Activated naive CD4-positive, alpha-beta T cell treated with anti-CD3 and anti-CD28 coated beads, Interleukin-2, amount 50 U/mL, for 72 hours (primary cell): ENCODE measurements at places on chromosomes 5 and 9.

- DNase-seq: no peak
Observed at GRCh38 chr5:53019320-53019719, 30.2 kb downstream of the ITGA2 start.

- no peak for DNase-seq
Observed at GRCh38 chr5:55626790-55627189, 85.3 kb downstream of the SLC38A9 start.

DNA sequence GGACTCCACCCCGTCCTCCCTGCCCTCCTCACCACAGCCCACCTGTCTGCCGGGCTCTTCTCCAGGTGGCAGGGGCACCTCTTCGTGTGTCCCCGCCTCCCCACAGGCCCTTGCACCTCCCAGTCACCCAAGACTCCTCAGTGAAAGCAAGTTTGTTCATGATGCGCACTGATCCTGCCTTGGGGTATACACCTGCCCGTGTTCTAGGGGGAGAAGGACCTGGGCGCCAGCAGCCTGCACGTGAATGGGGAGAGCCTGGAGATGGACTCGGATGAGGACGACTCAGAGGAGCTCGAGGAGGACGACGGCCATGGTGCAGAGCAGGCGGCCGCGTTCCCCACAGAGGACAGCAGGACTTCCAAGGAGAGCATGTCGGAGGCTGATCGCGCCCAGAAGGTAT lies 124.9 kb downstream of the EHMT1 start:
- no peak for DNase-seq

- no peak for DNase-seq
Observed at GRCh38 chr5:102279711-102280110, 16.4 kb downstream of the SLCO4C1 start.

GRCh38 chr9:96644137-96644536 lies 11.0 kb downstream of the PRXL2C start:
- no peak for DNase-seq

DNA sequence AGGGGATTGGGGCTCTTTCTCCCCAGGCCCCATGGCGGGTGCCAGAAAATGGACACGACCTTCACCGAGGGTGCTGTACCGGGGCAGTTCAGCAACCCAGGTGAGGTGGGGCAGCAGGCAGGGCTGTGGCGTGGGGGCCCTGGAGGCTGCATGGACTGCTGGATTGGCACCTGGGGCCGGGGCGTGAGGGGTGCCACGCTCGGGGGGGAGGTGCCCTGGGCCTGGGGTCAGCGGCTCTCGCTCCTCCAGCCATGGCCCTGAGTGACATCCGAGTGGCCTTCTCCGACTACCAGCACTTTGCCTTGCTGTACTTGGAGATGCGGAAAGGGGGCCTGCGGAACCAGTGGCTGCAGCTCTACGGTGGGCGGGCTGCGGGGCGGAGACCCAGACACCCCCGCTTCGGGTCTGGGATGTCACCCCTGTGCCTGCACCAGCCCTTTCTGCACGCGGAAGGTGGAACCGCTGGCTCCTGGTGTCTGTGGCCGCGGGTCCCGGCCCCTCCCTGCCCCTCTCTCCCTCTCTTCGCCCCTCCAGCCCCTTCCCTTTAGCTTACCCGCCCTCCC lies 1.8 kb downstream of the LCNL1 start:
- no peak for DNase-seq

GRCh38 chr5:142012186-142012785 lies 541 bp downstream of the GNPDA1 start:
- peak; percentile 75 for DNase-seq

DNA sequence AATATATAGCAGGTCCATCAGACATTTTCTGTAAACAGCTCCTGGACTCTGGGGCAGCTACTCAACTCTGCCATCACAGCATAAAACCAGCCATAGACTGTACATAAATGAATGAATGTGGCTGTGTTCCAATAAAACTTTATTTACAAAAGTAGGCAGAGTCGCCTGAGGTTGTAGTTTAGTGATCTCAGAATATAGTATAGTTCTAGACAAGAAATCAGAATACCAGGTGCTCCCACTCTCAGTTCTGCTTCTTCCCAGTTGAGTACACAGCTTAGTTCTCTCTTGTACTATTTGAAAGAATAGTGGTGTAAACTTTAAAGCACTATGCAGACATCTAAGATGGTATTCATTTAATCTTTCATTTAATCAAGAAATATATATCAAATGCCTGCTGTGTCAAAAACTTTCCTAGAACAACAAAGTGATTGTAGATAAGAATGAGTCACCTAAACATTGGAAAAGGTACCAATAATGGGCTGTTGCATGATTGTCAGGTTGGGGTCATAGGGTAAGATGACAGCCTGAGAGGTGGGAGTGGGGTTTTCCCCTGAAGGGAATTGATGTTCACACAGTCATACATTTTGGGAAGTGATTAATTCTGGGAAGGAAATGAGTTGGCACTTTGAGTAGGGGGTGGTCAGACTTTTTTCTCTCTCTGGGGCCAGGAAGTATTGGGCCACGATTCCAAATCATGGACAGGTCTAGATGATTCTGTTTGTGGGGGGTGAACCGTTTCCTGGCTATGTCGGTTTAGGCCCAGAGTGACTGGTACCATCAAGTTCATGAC lies 37.0 kb downstream of the TNFSF8 start:
- DNase-seq: no peak

DNA sequence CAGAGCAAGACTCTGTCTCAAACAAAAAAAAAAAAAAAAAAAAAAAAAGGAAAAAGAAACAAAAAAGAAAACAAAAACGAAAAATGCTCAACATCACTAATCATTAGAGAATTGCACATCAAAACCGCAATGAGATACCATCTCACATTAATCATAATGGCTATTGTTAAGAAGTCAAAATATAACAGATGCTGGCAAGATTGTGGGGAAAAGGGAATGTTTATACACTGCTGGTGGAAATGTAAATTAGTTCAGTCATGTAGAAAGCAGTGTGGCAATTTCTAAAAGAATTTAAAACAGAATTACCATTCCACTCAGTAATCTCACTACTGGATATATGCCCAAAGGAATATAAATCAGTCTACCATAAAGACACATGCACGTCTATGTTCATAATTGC lies 50.4 kb upstream of the PRR16 start:
- no peak for DNase-seq

DNA sequence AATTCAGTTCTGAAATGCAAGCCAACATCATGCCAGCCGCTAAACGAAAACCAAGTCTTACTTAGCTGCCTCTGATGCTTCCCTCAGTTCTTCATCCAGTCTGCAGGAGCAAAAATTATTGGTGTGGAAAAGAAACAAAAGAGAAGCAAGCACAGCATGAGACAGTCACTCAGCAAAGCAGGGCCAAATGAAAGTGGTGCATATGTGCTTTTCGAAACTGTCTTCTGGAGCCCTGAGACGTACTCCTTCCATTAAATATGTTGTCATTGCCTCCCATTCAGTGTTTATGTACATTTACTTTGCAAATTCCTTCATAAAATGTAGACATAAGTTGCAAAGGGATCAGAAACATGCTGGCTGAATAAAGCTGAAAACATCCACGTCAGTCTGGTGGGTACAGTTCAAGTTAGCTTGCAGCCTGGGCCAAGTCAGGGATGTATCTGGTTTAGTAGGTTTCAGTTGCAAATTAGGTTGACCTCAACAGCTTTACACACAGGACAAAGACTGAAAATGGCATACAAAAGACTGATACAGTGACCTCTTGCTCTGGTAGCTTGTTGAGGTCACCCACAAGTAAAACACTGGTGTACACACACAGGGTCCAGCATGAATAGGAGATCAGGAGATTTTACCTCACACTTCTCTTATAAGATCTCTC lies 139.7 kb upstream of the PCA3 start:
- no peak for DNase-seq

DNA sequence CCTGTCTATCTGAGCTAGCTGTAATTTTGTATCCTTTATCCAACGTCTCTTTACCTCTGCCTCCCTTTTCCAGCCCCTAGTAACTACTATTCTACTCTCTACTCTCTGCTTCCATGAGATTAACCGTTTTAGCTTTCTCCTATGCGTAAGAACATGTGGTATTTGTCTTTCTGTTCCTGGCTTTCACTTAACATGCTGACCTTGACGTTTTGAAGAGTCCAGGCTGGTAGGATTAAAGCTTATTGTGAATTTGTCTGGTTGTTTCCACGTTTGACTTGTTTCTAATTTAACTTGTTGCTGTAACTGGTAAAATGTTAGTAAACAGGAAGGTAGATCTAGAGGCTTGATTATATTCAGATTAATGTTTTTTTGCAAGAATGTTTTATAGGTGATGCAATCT lies 385.3 kb downstream of the PSAT1 start:
- DNase-seq: no peak

DNA sequence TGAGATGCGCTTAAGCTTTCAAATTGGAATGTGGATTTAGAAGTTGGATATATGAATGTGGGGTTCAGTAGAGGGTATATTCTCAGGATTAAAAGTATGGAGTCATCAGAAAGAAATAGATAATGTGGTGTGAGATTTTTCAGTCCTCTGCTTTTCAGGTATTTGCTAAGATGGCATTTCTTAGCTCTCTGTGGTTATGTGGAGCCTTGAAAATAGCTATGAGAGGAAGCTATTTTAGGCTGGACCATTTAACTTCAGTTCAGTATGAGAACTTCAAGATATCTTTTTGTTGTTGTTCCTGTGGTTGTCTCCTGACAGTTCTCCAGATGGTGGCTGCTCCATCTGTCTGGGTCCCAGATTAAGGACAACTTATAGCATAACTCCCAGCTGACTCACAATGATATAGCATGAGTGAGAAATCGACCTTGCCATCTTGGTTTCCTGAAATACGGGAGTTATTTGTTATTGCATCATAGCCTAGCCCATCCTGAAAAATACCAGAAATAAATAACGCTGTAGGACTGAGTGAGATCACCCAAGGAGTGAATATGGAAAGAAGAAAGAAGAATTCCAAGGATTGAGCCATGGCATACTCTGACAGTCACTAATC lies 461.5 kb downstream of the ANXA1 start:
- no peak for DNase-seq

GRCh38 chr5:157747766-157748700 lies 4.5 kb downstream of the LSM11 start:
- DNase-seq: no peak

GRCh38 chr9:2263665-2264064 lies 248.5 kb downstream of the SMARCA2 start:
- no peak for DNase-seq

DNA sequence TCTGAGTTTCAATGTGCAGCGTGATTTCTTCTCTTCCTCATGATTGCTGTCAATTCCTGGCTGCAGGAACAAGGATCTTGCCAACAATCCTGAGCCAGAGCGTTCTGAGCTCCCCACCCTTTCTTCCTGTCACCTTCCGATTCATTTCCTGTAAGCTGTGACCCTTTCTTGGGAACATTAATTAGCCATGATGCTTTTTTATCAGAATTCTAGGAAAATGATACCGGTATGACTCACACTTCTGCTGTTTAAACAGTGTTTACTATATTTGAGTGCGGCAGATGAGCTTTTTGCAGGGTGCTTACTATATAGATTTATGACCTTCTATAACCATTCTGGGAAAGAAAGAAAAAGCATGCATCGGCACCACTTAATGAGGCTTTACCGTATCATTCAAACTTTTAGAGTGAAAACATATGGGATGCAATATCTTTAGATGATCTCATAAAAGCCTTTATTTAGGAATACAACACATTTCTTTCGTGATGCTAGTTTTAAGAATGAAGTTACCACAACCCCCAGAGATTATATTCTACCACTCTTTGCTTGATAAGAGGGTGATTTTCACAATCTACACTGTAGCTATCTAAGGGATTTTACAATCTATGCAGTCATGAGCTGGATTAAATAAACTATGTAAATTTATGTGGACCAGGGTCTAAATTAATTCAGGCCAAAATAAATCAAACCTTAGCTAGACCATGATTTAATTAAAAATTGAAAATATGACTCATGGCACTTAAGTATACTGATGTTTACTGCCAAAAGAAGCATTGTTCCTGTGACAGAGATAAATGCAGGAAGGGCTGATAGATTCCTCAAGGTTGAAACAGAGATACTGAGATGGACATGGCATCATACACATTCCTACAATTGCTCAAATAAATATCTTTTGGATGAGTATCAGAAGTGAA lies 38.0 kb upstream of the OSMR start:
- no peak for DNase-seq

DNA sequence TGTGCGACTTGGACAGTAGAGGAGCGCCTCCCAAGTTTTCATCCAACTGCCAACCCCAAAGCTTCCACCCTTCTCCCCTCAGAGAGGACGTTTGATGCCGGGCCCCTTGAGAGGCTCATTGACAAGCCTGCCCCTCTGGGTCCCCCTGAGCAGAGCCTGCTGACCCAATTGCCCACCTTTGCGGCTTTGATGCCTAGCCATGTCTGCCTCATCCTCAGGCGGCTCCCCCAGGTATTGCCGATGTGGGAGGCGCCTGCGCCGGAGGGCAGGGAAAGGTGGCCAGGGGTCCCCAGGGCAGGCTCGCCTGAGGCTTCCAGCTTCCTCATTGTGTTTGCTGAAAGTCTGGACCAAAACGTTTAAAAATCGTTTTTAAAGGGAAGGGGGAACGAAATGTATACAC lies 1.4 kb downstream of the ODF2 start:
- no peak for DNase-seq

DNA sequence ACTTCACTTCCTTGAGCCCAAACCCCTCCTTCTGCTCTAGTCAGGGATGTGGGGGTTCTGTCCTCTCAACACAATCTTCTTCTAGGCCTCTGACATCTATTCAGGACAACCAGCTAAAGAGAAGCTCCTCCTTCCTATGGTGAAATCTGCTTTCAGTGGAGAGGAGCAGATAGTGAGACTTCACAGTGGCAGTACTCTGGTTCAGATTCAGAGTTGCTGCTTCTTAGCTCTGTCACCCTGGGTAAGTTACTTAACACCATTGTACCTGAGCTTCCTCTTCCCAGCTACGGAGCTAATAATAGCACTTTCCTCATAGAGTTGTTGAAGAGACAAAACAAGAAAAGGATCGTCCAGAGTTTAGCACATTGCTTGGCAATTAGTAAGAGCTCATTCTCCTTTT lies 77.3 kb upstream of the LARP1 start:
- no peak for DNase-seq

- DNase-seq: no peak
Observed at GRCh38 chr5:9513827-9514226, 32.0 kb downstream of the SEMA5A start.

DNA sequence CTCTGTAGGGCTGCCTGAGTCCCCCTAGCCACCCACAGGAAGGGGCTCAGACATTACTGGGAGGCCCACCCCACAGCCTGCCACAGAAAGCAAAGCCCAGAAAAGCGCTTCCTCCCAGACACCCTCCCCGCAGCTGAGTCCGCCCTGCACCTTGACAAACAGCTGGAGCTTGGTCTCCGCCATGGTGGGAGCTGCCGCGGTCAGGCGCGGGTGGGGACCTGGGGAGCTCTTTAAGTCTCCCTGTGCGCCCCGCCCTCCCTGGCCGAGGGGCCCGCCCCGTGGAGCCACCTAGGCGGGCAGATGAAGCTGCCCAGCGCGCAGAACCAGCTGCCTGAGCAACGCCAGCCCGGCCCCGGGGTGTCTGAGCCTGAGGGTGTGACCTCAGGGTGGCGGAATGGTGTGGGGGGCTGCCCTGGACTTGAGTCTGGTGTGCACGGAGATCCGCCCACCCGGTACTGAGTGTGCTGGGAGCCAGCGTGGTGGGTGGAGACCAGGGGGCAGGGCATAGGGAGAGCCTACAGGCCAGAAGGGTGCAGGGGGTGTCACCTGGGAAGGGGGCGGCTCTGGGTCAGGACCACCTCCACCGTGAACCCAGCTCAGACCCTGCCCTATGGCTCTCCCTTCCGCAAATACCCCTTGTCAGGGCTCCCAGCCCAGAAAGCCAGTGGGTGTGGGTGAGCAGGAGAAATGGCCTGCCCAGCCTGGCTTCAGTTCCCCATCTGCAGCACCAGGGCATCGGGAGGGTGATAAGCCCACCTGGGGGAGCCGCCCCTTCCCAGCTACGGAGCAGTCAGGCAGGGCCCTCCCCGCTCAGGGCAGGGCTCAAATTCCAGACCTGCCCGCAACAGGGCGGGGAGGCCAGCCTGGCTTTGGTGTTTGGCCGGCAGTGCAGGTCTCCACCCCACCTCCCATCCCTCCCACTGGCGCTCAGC lies at the start of gene CLIC3:
Gene CLIC3, minus strand, starts transcription at position 208 of the 932 bp plus-strand sequence. Its CDS starts 25 bp downstream, at position 183.
- DNase-seq: no peak
